ENCODE measurements at places on chromosomes 12 and 14. TPM values are rescaled to one million over a fixed set of nuclear protein-coding genes. Genes with fewer than 3 reads are reported as not detected.

The PMCH gene
- not detected for total RNA-seq

The MMP14 gene
- total RNA-seq = 246 TPM

The KRT74 gene
- not detected for total RNA-seq

The LMNTD1 gene
- total RNA-seq = 0.07 TPM

The LUM gene
- not detected for total RNA-seq

The CEBPE gene
- not detected for total RNA-seq

The OTUB2 gene
- total RNA-seq = 2.6 TPM

The ZBTB39 gene
- total RNA-seq = 3.9 TPM

The ST8SIA1 gene
- not detected for total RNA-seq

The NPFF gene
- not detected for total RNA-seq

The SLCO1B3 gene
- not detected for total RNA-seq

The PPP1CC gene
- total RNA-seq = 138 TPM

The CDKL1 gene
- 10.4 TPM for total RNA-seq

The AKAP3 gene
- total RNA-seq = 1.3 TPM

The RIPK3 gene
- total RNA-seq = 2.3 TPM

The GPR84 gene
- not detected for total RNA-seq

The RDH12 gene
- total RNA-seq = not detected

The HELB gene
- 0.64 TPM for total RNA-seq

The OR4K14 gene
- not detected for total RNA-seq

The MANSC4 gene
- total RNA-seq = not detected

The NKX2-1 gene
- not detected for total RNA-seq

The WIF1 gene
- total RNA-seq = not detected

The LRRC43 gene
- 2.6 TPM for total RNA-seq

The ANKRD52 gene
- 17.7 TPM for total RNA-seq

The AGAP2 gene
- total RNA-seq = 0.25 TPM

The GPR135 gene
- 0.74 TPM for total RNA-seq

The RNASE3 gene
- total RNA-seq = not detected

The ANG gene
- total RNA-seq = 6.1 TPM

The STK38L gene
- 12.0 TPM for total RNA-seq

The MYH6 gene
- total RNA-seq = 0.05 TPM

The NFE2 gene
- total RNA-seq = not detected

The KCNH3 gene
- not detected for total RNA-seq

The INSM2 gene
- not detected for total RNA-seq
